Peyer's patch (tissue), 4 donors: ENCODE measurements at places on chromosomes 4 and X. TPM values are rescaled to one million over a fixed set of nuclear protein-coding genes. Genes with fewer than 3 reads are reported as not detected.

DACH2 gene
- total RNA-seq = not detected

FAM47A gene
- total RNA-seq = not detected

TMSB15C gene
- 3.2 TPM for total RNA-seq

CENPVL3 gene
- total RNA-seq = not detected

GAGE2A gene
- not detected for total RNA-seq

IL21 gene
- not detected for total RNA-seq

ETDB gene
- total RNA-seq = not detected

PCDH7 gene
- total RNA-seq = 7.5 TPM

MAB21L2 gene
- 17.2 TPM for total RNA-seq

DMRTC1B gene
- total RNA-seq = not detected

DDIT4L gene
- total RNA-seq = not detected

AKAP14 gene
- not detected for total RNA-seq

LNX1 gene
- total RNA-seq = 28.2 TPM
